ENCODE measurements at places on chromosomes 5 and 9. TPM values are rescaled to one million over a fixed set of nuclear protein-coding genes. Genes with fewer than 3 reads are reported as not detected.

TAF11L10 gene
- total RNA-seq = not detected

UNC13B gene
- 10.1 TPM for total RNA-seq

AK8 gene
- 0.89 TPM for total RNA-seq

SPAAR gene
- total RNA-seq = not detected
